Activated CD4-positive, alpha-beta memory T cell treated with anti-CD3 and anti-CD28 coated beads, Interleukin-2, amount 10 ng/mL, durations not matched to agents 7 days and 5 days (primary cell): ENCODE measurements at places on chromosomes 12 and 14.

DNA sequence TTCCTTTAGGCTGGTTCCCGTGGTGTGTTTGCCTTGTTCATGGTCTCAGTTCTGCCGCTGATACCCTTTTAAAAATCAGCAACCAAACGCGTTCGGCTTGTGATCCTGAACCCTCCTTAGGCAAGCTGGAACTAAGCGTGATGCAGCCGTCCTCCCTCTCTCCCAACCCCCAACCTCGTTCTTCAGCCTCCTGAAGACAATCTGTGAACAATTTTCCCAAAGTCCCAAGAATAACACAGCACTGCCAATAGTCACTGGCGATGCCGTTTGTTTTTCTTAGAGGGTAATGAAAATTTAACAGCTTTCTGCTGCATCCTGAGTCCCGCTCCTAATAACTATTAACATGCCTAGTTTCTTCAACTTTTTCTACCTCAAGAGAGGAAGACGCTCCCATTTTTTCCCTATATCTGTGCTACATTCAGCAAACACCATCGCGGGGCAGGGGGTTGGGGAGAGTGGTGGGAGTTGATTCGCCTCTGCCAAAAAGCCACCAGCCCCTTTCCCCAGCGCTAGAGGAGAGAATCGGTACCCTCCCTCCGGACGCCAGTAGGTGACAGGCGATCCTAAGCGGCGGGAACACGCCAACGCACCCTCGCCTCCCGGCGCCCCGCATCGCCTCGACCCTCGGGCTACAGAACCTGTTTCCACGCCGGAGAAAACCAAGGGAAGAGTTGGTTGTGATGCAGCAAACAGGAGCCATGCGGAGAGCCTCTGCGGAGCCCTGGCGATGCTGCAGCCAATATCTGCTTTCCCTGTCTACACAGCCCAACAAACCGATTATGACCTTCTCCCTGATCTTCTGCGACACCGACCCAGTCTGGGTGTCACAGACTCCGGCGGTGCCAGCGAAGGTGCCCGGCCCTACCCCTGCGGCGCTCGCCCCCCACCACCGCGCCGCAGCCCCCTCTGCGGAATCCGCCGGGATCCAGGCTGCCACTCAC is 752 bp downstream of the PRICKLE1 start:
- DNase-seq = no peak

GRCh38 chr14:52455291-52456088 is 96.8 kb downstream of the TXNDC16 start:
- no peak for DNase-seq

DNA sequence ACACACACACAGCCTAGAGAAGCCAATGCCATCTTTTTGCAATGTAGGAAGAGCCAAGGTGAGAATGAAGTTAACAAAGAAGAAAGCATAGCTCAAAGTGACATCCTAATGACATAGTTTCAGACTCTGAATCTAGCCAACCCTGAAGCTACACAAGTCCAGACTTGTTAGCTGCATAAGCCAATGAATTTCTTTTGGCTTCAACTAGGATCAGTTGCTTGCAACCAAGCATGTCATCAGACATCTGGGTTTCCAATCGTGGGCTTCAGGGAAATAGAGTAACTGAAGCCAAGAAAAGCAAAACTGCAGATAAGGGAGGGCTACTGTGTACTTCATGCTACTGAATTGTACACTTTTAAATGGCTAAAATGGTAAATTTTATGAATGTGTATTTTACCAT is 4.4 kb upstream of the GPHN start:
- no peak for DNase-seq

- DNase-seq = no peak
Measured at GRCh38 chr12:85866986-85867776, 6.9 kb upstream of the NTS start.
